Activated naive CD8-positive, alpha-beta T cell treated with anti-CD3 and anti-CD28 coated beads, Interleukin-2, amount 50 U/mL, for 16 hours (primary cell): ENCODE measurements at places on chromosomes 3 and 15.

- no peak for DNase-seq
Observed at GRCh38 chr3:120177707-120178306, 83.6 kb upstream of the GSK3B start.

DNA sequence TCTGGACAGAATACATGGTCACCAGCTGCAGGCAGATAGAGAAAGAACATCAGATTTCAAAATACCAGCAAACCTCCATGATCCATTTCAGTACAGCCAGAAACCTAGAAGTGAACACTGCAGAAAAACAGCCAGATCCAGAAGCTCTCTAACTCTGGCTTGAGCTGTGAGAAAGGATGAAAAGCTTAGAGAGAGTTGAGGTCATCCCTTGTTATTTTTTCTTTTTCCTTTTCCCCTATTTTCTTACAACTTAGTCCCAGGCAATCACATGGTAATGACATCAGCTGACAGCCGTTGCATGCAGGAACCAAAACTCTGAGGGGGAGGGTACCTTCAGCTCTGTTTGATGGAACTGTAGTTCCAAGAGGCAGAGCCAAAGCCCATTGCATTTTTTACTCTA, 113.2 kb downstream of the TCF12 start:
- no peak for DNase-seq

GRCh38 chr15:91854639-91854990, 1.1 kb downstream of the SLCO3A1 start:
- no peak for DNase-seq

DNA sequence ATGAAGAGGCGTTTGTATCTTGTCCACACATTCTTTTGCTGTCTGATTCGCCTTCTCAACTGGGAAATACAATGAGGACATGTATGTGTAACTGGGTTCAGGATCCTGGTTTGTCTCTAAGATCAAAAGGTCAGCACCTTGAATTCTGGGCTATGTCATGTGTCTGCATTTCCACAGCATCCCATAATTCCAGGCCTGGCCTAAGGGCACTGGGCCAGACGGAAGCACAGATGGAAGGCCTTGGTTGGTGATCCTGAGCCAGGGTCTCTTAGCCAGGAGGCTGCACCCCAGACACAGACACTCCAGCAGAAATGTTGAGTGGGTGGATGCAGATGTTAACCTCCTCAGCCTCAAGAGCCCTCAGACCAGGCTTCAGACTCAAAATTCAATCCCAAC, 23.7 kb upstream of the HERC1 start:
- DNase-seq, result no peak

DNA sequence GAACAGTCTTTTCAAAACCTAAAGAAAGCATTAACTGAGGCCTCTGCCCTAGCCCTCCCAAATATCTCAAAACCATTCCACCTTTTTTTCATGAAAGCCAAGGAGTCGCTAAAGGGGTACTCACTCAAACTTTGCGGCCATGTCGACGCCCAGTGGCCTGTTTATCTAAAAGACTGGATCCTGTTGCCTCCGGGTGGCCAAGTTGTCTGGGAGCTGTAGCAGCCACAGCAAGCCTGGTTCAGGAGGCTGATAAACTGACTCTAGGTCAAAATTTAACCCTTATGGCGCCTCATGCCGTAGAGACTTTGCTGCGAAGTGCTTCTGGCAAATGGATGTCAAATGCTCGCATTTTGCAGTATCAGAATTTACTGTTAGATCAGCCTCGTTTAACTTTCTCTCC, 39.5 kb downstream of the ZBTB11 start:
- DNase-seq, result no peak

DNA sequence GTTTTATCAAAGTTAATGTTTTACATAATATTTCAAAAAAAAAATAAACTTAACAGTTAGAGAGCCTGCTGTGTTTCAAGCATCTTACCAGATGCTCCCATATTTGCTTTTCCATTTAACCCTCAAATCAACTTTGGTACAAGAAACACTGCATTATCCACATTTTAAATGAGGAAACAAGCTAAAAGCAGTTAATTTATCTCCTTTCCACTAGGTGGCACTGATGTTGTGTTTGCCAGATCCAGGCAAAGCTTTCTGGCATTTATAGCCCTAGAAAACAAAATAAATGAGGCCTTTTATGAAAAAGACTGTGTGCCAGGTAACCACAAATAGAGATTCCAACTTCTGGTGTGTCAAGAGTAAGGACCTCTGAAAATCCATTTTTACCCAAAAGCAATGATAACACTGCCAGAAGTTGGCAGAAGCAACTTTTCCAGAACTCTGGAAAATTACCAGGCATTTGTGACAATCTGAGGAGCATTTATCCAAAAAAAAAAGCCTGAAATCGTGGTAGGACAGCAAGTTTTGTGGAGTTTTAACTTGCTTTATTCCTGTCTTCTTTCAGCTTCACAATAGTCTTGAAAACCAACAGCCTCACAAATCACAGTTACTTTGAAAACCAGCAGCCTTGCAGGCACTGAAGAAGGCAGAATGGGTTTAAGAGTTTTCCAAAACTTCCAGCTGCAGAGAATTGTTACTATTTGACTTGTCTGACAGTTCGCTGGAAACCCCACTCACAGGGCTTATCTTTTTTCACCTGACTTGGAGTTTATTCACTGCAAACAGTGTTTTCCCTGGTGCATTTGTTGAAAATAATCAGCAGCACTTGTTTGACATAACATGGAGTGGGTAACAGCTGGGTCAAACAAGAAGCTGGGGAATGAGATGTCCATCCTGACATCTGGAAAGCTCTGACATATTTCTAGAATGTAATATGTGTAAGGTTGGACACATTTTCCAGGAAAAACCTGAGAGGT, 9.2 kb downstream of the FAM162A start:
- DNase-seq, result no peak

DNA sequence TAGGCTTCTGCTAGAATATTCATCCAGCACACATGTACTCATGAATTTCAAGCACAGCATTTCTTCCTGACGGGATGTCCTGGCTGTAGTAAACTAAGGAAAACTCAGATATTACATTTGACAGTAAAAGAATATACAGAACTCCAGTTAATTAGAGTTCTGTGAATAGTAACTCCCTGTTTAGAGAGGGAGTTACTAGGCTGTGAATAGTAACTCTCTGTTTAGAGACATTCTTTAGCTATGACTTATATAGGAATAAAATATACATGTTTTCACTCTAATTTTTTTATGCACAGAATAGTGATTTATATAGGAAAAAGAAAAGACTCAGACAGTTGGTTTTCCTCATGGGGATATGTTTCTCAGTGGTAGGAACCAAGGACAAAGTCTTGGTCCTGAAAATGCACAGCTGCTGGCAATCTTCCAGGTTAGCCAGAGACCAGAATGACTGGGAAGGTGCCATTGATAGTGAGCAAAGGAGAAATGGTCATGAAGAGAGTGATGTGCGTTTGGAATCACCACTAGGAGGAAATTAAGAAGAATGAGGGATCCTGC, 480.7 kb upstream of the THBS1 start:
- DNase-seq, result no peak

GRCh38 chr3:4824926-4825325, 154.3 kb upstream of the BHLHE40 start:
- no peak for DNase-seq

DNA sequence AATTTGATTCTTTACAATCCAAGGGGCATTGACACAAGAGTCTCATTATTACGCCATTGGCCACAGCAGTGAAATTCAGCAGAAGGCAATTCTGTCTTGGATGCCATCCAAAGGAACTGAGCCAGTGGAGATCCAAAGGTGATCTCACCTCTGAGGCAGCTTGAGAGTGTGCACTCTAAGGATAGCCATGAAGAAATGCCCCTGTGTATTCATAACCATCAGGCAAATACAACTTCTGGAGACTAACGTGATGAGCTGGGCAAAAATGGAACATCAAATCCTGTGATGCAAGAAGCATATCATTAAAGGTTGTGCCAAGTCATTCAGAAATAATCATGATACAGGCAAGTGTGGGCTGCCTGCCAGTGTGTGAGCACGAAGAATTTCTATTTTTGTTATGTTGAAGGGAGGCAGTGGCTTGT, 41.4 kb downstream of the ROBO2 start:
- DNase-seq, result no peak

DNA sequence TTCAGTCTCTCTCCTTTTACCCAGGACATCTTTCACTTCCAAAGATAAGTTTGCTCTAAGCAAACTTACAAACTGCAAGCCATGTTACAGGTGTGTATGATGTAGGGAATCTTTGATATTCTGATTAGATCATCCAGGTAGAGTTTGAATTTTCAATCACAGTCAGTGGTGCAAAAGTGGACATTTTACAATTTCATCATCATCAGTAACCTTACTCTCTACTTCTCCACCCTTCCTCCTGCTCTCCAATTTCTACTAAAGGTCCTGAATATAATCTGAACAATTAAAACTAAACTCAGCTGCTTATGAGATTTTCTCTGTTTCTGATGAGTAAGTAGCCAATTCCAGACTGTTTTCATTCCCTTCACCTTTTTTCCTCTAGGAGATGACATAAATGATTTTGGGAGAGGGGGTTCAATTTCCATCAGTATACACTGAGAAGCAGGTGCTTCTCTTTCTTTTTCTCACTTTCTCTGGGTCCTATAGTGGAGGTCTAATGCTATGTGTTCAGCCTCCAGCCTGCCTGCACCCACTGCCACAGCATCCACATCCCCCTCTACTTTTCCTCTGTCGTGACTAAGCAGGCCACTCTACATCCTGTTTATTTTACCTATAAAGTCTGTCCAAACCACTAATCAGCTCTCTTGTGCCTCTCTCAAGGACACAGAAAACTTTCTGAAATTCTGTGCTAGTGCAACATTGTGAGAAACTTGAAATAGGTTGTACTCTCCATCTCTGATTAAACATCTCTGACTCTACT, 27.6 kb downstream of the SUCNR1 start:
- no peak for DNase-seq

GRCh38 chr15:62482785-62483429, 317.8 kb upstream of the C2CD4B start:
- DNase-seq, result no peak

- DNase-seq, result no peak
Observed at GRCh38 chr3:161423911-161424522, 52.7 kb upstream of the SPTSSB start.

DNA sequence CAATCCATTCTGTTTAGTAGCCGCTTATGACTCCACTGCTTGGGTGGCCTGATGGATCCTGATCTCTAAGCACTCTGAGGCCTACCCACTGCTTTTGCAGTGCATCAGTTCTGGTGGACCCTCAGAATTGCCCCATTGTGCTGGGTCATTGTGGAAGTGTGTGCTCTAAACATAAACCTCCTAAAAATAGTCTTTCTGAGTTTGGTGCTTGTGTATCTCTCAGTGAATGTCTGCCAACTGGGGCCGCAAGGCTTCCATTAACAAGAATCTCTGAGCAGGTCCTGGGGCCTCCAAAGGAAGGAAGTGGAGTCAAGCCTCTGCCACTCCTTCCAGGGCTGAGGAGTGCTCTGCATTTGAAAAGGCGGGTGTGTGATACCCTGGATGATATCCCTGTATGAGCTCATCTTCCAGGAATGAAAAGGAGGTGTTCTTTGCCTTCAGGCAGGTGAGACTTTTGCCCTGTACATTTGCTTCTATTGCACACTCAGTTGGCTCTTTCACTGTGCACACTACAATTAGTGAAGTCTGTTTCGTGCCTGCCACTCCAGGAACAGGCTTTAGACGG, 80.0 kb upstream of the CACNA2D3 start:
- no peak for DNase-seq

DNA sequence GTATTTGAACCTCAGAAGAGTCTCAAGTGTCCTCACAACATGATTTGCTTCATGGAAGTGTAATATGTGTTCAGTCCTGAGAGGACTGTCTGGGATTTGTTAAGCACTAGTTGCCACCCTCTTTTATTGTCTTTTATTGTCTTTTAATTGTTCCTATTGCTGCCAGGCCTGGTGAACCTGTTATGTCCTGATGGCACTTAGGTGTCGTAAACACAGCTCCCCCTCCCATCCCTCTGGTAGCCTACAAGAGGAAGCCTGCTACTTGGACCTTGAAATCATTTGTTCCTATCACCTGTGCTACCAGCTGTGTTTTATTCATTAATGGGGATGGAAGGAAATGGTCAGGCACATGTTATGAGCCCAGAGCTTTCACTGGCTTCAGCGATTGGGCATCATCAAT, 19.3 kb downstream of the CCNB2 start:
- DNase-seq, result no peak

- no peak for DNase-seq
Observed at GRCh38 chr15:61153291-61153690, 75.8 kb downstream of the RORA start.
